ENCODE measurements at places on chromosomes 5 and 9.

DNA sequence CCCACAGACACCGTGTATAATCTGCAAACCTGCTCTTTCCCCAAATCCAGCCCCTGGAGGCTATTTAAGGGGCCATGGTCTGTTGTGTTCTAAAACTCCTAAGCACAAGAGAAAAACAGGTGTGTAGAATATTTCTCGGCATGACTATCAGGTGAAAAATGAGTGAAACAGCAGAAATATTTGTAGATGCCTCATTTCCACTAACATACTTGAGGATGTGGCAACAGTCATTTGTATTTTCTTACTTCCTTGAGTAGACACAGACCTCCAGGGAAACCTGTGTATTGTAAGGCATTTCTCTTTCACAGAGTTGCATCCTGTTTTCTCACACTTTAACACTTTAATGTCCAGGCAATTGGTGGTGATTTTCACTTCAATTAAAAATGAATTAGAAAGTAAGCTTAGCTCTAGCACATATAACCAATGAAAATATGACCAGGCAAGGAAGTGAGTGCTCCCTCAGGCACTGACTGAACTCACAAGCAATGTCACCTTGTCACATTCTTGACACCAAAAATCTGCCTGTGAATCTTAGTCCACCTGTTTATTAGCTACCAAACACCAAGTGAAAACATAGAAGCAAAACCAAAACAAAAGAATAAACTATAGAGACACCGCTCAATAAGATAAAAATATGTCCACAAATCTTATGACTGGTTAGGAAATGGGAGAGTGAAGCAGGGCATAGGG lies 64.4 kb downstream of the DIRAS2 start:
- DNase-seq: no peak

DNA sequence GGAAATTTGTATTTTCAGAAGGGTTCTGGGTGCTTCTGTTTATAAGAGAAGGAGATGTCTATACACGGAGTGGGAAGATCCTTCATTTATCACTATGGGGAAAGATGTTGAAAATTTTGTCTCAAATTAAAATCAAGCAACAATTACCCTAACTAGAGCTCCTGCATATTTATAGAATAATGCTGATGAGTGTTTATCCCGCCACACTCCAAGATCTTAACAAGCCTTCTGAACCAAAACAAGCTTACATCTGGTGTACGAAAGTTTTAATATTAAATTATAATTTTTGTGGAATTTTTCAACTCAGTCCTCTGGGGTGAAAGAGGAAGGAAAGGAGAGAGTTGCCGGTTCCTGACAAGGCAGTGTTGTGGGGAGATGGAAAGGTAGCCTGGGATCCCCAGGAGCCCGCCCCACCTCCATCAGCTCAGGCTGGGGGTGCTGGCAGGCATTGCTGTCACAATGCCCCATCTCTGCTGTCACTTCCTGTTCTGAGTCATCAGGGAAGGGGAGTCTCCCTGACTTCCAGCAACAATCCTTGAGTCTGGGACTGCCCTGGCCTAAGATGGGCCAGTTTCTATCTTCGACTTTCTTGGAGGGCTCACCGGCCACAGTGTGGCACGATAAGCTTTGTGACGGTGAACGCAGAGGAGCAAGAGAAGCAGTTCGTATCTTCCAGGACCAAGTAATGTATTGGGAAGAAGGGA lies 64.5 kb downstream of the ERAP1 start:
- DNase-seq: no peak

GRCh38 chr9:98218562-98219363 lies 26.3 kb upstream of the CORO2A start:
- no peak for DNase-seq

GRCh38 chr5:21784487-21784886 lies 1068.7 kb downstream of the CDH12 start:
- no peak for DNase-seq
